HAP-1 (cell line): ENCODE measurements at places on chromosomes 3 and 15.
A peak's percentile ranks its signal among the peaks of the same experiment; 100 is the strongest.

DNA sequence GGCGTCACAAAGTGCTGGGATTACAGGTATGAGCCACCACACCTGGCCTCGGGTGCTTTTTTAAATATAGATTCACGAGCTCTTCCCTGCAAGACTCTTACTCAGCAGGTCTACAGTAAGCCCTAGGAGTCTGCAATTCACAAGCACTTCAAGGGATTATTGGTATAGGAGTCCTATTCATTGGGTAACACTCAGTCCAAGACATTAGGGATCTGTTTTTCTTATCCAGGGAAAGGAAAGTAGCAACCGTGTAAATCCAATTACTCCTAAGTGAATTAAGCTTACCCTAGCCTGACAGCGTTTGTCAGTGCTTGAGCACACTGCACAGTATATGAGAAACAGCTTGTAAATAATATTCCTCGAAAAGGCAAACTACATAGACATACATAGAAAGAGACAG lies 109.9 kb downstream of the SENP2 start:
- DNase-seq, result no peak

DNA sequence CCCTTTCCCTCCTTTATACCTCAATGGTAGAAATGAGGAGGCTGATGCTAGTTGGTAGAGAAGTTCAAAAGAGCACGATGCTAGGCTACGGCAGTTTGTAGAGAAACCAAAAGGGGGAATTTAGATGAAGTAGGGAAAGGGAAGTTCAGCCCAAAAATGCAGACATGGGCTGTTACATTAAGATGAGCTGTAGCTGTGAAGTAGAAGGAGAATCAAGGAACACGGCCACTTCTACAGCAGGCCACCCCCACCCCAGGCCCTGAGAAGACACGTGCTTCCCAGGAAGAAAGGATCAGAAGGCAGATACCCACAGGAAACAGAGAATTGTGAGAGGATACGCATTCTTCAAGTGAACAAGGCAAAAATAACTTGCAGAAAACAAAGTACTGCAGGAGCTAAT lies 2.1 kb upstream of the PARP14 start:
- DNase-seq, result no peak

DNA sequence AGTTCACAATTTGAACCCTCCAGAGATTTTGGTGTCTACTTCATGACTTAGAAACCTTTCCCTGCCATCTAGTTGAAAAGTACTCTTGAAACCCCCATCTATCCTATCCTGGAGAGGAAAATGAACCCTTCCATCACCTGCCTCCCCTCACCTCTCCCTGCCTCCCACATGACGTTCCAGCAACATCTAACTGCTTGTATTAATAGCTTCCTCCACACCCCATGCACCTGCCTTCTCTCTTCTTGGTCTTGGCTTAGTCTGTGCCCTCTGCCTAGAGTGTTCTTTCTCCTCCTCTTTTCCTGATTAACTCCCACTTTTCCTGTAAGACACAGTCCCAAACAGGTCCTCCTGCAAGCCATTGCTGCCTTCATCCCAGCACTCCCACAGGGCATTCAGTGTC lies 107.8 kb downstream of the LIPC start:
- DNase-seq, result no peak

DNA sequence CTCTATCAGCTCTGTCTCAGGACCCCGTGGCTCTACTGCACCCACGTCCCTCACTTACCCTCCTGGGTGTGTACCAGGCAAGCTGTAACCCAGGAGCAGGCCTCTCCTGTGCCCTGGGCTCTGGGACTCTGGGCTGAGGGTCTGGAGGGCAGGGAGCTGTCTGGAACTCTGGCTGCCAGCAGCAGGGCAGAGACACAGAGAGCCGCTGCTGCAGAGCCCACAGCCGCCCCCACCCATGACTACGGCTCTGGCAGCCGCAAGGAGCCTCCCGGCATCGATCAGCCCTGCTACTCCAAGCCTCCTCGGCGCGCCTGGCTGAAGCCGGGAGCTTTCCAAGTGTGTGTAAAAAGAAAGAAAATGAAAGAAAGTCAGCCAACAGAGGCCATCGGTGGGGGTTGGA lies 103.7 kb upstream of the ATP2B2 start:
- DNase-seq, result no peak

DNA sequence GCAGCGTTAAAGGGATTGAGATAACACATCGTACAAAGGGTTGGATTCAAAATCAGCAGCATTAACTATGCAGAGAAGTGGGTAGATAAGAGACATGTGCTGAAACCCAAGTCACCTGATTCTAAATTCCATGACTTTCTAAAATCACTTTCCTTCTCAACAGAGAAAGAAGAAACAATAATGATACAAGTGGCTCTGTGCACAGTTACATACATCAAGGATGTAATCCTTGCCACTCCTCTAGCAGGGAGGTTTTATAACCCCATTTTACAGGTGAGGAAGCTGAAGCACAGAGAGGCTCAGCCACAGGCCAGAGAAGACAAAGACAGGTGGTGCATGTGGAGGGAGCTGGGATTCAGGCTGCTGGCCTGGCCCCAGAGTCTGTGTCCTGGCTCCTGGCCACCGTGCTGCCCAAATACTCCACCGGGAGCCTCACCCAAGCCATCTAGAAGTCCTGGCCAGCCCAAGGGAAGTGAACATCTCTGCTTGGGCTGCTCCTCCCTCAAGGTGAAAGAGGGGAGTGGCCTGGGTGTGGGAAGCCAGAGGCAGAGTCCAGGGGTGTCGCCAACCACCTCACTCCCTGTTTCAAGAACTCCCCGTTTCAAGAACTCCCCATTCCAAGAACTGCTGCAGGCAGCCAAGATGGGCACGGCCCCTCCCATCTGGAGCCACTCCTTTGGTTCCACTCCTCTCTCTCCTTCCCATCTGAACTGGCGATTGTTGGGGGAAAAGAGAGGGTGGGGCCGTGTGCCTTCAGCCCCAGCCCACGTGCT lies 147.1 kb downstream of the NUP210 start:
- no peak for DNase-seq

GRCh38 chr3:18827664-18828063 lies 320.6 kb upstream of the KCNH8 start:
- DNase-seq, result no peak

GRCh38 chr15:22904736-22905135 lies 66.3 kb downstream of the NIPA2 start:
- DNase-seq, result no peak

GRCh38 chr3:147649475-147649874 lies 240.3 kb downstream of the ZIC1 start:
- DNase-seq, result no peak

DNA sequence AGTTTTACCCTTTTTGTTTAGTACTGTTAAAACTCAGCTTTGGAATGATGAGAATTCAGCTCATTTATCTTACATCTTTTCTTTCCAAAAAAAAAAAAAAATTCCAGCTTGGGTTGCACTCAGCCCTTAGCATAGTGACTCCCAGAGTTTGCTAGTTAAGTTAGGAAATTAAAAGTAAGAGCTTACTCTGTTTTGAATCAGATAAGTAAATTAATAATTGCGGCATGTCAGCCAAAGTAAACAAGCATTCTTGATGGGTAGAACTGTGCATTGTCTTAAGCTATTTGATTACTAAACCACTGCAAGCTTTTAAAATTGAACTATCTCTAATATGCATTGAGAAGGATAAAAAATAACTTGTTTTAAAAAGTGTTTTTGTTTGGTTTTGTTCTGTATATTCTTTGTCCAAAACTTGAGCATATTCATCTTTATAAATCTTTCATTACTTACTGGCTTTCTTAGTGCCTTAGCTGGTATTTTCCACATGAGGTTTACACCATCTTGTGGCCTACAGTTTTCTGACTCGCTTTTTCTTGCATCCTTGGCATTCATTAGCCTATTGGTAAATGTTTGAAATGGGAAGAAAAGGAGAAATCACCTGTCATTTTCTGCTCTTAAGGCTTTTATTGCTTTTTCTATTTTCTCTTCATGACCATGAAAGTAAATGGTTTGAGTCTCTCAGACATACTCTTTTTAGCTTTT lies 107.6 kb downstream of the FILIP1L start:
- no peak for DNase-seq

DNA sequence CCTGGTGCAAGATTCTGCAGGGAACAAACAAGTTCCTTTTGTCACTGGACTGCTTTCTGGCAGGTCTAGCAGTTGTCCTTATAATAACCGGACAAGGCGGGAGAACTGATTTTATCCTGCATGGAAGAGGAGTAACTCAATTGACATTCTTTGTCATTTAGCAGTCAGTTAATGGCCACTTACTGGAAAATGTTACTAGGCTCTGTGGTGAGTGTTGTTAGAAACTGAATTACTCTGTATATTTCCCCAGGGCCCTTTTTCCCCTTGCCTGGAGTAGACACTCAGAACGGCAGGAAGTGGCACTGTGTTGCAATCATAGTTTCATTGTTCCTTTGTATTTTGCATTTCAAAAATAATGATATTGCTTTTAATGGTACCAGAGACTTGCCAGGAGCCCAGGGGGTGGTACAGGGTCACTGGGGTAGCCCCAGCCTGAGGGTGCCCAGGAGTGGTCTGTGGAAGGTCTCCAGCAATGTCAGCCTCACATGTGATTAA lies 318.6 kb upstream of the LRRFIP2 start:
- DNase-seq, result peak; percentile 21

- DNase-seq, result no peak
Observed at GRCh38 chr3:73719861-73720260, 95.1 kb upstream of the PDZRN3 start.

DNA sequence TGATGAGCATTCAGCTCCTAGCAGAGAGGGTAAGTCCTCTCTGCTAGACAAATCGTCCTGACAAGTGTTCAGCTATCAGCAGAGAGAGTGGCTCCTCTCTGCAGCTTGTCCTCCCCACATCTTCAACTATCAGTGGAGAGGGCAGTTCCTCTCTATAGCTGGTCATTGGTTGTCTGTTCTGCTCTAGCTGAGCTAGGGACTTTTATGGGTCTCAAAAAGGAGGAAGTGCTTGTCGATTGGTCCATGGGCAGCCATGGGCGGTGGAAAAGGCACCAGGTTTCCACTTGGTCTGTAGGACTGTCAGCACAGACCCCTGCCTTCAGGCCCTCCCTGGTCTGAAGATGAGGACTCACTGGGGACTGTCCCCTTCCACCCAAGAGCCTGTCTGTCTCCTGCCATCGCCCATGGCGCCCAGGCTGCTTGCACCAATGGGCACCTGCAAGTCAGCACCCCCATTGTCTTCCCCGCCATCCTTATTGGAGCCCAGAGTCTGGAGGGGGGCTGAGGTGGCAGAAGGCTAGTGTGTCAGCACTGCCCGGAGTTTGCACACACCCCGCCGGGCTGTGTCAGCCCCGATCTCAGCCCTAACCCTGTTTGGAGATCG lies 264.7 kb downstream of the ZBBX start:
- DNase-seq, result no peak

DNA sequence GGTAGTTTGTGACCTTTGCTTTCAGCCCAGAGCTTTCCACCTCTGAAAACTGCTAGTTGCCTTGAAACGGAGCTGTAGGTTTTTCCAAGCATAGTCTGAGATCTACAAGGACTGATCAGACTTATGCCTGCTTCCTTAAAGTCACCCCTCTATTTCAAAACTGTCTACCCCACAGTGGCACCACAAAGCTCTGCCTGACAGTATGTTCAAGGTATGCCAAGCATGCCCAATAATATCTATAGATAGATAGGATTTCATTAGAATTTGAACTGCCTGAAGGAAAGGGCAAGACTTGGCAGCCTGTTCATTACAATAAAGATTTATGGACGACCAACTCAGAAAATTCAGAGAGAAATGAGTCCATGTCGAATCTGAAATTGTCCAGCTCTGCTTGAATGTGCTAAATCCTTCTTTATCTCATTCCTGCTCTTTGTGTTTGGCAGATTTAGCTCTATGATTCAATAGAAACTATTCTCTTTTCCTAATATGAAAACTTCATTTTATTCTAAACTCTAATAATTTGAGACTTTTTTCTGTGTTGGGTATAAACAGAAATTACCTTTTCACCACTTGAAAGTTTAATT lies 227.6 kb upstream of the TBC1D5 start:
- no peak for DNase-seq

DNA sequence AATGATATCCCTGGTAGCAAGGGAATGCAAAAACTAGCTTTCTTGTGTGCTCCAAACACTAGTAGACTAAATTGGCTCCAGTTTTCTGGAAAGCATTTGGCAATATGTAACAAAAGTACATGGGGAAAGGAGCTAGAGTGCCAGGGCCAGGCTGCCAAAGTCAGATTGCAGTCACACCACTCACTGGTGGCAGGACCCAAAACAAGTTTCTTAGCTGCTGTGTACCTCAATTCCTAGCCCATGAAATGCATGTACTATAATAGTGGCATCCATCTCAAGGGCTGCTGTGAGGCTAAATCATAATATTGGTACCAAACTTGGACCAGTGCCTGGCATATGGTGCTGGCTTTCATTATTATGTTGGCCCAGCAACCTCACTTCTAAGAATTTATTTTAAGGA lies 49.3 kb downstream of the CLDN18 start:
- no peak for DNase-seq

DNA sequence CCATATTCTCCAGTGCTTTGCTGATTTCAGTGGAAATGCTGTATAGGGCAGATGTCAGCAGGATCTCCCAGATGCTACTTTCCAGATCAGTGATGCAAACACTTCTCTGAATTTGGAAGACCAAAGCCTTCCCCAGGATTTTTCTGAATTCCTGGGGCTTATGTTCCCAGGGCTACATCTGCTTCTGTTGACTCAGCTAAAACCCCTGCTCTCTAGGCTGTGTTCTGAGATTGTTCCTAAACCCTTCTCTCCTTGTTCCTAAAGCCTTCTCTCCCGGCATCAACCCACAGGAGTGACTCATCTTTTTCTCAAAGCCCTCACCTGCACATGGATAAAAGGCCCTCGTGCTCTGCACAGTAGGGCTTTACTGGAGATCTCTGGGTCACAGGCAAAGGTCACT lies 35.5 kb downstream of the FAH start:
- DNase-seq, result no peak

- no peak for DNase-seq
Observed at GRCh38 chr3:12832350-12833221, 8.8 kb downstream of the RPL32 start.

- no peak for DNase-seq
Observed at GRCh38 chr15:39931615-39932014, 2.3 kb upstream of the EIF2AK4 start.

- no peak for DNase-seq
Observed at GRCh38 chr3:98555025-98555379, 23.2 kb downstream of the GPR15 start.

GRCh38 chr3:25454005-25454927 lies 26.2 kb downstream of the RARB start:
- peak; percentile 80 for DNase-seq

- no peak for DNase-seq
Observed at GRCh38 chr3:5264896-5265770, 77.6 kb downstream of the EDEM1 start.

GRCh38 chr3:196555295-196555694 lies 13.1 kb downstream of the WDR53 start:
- no peak for DNase-seq

- DNase-seq, result no peak
Observed at GRCh38 chr3:37024092-37024491, 30.8 kb downstream of the MLH1 start.

- no peak for DNase-seq
Observed at GRCh38 chr3:161894657-161895056, 398.0 kb downstream of the OTOL1 start.

DNA sequence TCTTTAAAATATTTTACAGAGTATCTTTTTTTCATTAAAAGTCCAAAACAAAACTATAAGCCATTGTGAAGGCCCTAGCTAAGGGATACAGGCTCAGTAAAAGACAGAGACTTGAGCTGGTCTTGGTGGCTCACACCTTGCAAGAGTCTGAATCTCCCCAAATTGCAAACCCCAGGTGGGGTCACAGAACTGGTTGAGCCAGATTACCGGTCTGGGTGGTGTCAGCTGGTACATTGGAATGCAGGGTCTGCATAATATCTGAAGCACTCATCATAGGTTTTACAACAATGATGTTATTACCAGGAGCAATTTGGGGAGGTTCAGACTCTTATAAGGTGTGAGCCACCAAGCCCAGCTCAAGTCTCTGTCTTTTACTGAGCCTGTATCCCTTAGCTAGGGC lies 201.2 kb upstream of the ARPP21 start:
- DNase-seq, result no peak
